ENCODE measurements at places on chromosomes 4 and X.

DNA sequence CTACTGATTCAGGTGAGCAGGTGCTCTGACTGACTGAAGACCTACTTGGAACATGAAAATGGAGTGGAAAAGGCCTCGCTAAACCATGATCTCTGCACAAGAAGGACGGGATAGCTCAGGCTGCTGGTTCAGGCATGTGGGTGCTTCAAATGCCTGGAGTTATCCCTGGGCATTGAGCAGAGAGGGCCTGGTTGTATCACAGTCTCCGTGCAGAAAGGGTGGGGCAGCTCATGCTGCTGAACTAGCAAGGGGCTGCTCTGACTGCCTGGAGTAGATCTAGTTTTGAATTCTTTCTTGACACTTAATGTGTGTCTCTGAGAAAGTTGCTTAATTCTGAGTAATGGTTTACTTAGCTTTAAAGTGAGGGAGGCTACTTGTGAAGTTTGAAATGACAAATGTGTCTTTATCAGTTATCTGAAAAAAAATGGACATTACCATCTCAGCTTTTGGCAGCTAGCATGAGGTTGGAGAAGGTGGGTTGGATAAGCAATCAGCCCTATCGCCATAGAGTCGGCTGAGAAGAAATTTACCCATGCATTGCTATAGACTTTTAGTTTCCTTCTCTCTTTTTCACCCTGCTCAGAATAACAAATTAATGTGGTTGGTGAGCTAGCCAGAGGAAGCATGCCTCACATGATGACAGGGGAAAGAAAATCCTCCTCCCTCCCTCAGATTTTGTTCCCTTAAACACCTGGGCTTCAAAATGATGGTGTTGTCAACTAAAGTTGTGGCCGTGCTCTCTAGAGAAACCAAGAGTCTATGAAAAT, 832.4 kb downstream of the STIM2 start:
- DNase-seq, result no peak

GRCh38 chr4:56783986-56784385, 37.5 kb downstream of the SPINK2 start:
- DNase-seq, result no peak

DNA sequence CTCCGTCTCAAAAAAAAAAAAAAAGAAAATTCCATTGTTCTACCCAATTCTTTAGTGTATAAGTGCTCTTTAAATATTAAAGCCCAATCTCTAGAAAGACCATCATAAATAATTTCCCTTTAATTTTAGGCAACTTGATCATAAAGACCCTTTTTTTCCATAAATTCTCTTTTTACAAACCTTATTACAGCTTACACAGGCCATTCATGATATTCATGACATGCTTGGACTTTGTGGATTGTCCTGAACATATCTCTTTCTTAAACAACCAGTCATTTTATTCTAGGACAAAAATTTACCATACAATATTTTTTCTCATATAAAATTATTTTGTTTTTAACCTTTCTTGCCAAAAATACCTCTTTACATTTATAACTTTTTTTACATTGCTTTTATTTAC, 30.5 kb downstream of the TLR8 start:
- no peak for DNase-seq

DNA sequence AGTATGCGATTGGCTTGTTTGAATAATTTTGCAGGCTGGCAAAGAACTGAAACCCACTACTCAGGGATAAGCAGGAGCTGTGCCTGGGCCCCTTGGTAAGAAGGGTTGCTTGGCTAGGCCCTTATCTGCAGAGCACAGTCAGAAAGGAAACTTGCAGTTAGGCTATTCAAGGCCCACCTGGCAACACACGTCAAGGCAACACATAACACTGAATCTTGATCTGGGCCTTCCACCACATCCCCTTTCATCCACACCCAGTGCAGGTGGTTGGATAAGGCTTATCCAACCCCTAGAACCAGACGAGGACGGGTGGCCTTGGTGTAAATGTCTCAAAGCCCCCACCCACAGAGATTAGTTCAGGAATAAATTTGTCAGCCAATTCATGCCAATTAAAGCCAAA, 72.8 kb upstream of the NEIL3 start:
- no peak for DNase-seq

GRCh38 chrX:134676436-134676835, 18.2 kb upstream of the PLAC1 start:
- DNase-seq, result no peak

DNA sequence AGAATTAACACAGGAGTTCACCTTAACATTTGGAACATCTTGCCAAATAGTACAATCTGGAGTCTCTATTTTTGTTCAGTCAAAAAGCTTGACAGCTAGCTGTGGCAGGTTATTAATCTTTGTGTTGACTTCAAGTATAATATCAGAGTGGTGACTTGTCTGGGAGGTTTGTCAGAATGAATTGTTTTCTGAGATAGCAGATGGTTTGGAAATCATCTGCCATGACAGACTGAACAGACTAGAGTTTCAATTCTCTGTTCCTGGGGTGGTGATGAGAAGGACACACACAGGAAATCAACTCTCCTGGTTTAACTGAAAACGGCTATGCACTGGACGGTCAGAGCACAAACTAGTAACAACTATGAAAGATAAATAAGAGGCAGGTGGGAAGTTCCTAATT, 203.3 kb upstream of the EMCN start:
- no peak for DNase-seq

- no peak for DNase-seq
Measured at GRCh38 chr4:74446193-74446868, 1.4 kb downstream of the AREG start.

GRCh38 chrX:44937606-44938005, 64.6 kb downstream of the KDM6A start:
- no peak for DNase-seq

GRCh38 chr4:173195109-173195508, 26.5 kb downstream of the GALNT7 start:
- no peak for DNase-seq

DNA sequence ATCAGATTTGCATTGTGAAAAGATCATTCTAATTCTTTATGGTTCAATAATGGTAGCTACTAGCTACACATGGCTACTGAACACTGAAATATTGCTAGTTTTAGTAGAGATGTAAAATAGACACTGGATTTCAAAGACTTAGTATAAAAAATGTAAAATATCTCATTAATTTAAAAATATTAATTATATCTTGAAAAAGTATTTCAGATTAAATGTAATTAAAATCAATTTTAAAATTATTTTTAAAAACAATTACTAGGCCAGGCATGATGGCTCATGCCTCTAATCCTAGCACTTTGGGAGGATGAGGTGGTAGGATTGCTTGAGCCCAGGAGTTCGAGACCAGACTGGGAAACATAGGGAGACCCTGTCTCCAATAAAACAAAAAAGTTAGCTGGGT, 20.4 kb upstream of the TLR2 start:
- no peak for DNase-seq

GRCh38 chr4:13481569-13481968, 2.6 kb downstream of the RAB28 start:
- DNase-seq, result no peak

DNA sequence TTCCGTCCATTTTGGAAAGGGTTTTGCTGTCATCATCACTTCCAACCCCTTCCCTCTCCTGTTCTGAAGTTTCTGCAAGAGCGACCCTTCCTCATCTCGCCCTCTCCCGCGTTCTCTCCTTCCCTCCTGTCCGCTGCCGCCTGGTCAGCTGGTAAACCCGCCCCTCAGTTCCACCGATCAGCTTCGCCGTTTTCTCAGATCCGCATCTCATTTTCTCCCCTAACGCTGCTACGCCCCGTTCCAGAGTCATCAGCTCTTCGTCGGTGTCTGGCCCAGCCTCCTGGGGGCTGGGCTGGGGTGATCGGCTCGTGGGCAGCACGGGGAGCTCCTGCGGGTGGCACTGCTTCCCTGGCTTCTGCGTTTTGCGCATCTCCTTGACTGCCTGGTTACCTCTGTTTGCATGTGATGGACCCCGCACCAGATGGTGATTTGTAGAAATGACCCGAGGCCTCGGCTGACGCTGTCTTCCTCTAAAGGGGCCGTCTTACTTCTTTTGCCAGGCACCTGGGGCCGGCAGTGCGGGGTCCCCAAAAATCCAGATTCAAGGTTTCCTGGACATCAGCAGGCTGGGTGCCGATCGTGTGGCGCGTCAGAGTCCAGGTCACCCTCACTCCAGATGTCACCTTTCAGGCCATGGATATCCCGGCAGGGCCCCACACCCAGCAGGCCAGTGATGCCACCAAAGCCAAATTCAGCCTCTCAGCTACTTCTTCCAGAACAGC, 13.4 kb downstream of the CTBP1 start:
- no peak for DNase-seq

GRCh38 chr4:37440501-37440900, 196.0 kb downstream of the NWD2 start:
- DNase-seq, result no peak

DNA sequence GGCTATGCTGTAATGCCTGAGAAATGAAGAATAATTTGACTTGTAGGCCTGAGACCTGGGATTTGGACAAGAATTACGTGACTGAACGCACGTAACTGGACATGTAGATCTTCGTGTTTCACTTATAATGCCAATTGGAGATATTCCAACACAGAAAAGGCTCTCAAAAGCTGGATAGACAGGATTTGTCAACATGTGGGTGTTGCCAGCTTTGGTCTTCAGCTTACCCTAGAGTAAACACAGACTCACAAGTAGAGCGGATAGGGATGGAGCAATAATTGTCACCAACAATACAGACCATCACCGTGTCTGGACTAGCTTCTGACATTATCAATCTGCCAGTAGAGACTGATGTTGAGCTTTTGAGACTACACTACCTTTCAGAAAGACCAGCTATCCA, 1511.0 kb upstream of the ADGRL3 start:
- no peak for DNase-seq

GRCh38 chr4:22071749-22072148, 123.2 kb upstream of the KCNIP4 start:
- no peak for DNase-seq

DNA sequence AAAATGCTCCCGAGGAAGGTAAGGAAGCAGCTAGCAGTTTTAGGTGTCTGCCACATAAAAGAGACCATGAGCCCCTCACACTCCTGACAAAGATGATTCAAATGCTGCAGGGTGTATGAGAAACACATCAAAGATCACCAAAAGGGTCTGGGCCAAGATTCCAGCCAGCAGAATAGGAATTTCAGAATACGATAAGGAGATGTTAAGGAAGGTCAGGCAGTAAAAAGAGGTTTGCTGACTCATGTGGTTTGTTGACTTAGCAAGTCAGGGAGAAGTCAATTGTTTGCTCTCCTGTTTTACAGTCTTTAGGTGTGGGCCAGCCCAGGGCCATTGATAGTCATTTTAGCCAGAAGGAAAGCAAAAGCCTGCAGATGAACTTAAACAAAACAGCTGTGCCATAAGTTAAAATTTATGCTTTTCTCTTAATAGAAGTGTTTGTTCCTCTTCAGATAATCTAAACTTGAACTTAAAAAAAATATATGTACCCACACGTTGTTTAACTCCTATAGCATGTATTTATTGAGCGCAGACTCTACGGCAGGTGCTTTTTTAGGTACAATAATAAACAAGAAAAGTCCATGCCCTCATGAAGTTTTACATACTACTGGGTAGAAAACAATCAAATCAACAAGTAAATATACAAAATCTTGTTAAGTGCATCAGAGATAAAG, 115.6 kb downstream of the CAMK2D start:
- no peak for DNase-seq

- no peak for DNase-seq
Measured at GRCh38 chr4:109298279-109299010, 4.0 kb downstream of the COL25A1 start.

GRCh38 chr4:79864500-79865200, 208.4 kb downstream of the ANTXR2 start:
- no peak for DNase-seq

DNA sequence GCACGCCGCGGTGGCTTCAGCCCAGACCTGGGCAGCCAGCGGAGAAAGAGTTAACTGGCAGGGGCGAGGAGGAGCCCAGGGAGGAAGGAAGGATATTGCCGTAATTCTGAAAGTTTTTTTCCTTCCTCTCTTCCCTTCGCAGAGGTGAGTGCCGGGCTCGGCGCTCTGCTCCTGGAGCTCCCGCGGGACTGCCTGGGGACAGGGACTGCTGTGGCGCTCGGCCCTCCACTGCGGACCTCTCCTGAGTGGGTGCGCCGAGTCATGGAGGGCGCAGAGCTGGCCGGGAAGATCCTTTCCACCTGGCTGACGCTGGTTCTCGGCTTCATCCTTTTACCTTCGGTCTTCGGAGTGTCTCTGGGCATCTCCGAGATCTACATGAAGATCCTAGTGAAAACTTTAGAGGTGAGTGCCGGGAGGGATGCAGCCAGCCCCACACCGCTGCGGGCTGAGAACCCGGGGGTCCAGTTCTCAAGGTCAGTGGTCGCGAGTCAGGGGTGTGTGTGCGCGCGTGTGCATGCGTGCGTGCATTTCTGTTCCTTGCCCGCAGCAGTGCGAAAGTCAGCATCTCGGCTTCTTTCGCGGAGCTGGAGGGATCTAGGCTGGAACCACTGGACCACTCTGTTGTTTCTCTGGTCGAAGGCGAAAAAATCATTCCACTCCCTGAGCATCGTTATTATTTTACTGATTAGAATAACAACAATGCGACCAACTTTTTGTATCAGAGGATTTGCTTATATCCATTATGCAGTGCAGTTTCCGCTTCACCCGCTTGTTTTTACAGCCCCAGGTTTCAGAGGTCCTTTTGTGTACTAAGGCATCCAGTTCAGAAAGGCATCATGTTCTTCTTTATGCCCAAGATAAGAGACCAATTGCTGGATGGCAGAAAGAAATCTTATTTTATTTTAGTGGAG, 709 bp downstream of the GPAT3 start:
- no peak for DNase-seq

- no peak for DNase-seq
Measured at GRCh38 chr4:98623126-98623802, 35.1 kb downstream of the TSPAN5 start.

DNA sequence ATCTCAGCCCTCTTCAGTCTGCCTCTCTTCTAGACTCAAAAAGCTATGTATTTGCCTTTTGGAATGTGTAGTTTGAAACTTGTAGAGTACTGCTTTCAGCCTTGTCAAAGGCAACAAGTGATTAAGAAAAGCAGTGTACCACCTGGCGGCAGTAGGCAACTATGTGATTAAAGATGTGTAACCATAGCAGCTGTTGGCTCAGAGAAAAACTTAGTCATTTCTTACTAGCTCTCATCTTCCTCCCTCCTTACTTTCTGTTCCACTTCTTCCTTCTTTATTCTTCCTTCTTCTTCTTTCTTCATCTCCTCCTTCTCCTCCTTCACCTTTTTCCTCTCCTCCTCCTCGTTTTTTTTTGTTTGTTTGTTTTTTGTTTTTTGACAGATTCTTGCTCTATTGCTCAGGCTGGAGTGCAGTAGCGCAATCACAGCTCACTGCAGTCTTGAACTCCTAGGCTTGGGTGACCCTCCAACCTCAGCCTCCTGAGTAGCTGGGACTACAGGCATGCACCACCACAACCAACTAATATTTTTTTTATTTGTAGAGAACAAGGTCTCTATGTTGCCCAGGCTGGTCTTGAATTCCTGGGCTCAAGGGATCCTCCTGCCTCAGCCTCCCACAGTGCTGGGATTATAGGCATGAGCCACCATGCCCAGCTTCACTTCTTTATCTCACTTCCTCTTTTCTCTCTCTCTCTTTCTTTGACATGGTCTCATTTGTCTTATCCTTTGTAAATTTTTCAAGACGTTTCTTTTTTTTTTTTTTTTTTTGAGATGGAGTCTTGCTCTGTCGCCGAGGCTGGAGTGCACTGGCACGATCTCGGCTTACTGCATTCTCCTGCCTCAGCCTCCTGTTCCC, 32.6 kb downstream of the ABHD18 start:
- DNase-seq, result peak; percentile 60
